ENCODE measurements at places on chromosomes 12 and 14. TPM values are rescaled to one million over a fixed set of nuclear protein-coding genes. Genes with fewer than 3 reads are reported as not detected.
A peak's percentile ranks its signal among the peaks of the same experiment; 100 is the strongest.

DNA sequence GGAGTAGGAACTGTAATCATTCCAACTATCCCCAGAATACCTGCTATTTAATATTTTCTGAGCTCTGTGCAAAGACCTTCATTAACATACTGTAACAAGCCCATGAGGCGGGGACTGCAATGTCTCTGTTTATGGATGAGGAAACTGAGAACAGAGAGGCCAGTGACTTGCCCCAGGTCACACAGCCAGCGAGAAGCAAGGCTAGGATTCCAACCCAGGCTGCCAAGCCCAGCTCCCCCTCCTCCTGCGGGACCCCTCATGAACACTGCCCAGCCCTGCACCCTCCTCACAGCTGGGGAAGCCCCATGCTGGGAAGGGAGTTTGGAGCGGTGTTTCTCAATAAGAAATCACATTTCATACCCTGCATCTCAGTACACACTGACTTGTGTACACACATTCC, 10.9 kb downstream of the HVCN1 start:
- no peak for DNase-seq

DNA sequence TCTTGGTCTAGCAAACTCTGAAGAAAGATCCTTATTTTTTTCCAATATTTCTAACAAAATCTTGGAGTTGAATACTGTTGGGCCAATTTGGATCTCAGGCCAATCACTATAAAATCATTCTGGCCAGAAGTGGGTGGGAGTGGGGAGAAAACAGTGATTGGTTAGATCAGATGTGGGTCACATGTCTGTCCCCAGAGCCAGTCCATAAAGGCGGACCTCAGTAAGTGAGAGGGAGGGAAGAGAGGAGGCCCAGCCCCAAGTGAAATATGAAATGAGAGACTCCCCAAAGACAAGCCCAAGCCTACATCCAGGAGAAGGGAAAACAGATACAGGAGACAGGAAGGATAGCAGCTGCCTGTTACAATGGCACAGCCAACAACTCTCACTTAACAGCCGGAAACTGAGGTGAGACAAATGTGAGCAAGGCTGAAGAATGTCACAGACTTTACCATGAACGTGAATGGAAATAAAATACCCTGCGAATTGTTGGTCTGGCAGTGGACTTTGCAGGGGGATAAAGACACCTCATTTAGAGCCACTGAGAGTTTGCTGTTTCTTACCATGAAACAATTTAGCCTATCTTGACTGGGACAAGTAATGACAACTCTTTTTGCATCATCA, 144.7 kb downstream of the HMGA2 start:
- no peak for DNase-seq

GRCh38 chr12:103964805-103965204, 867 bp upstream of the TDG start:
- no peak for DNase-seq

- DNase-seq = no peak
Observed at GRCh38 chr12:12266389-12266872, 413 bp downstream of the LRP6 start.

DNA sequence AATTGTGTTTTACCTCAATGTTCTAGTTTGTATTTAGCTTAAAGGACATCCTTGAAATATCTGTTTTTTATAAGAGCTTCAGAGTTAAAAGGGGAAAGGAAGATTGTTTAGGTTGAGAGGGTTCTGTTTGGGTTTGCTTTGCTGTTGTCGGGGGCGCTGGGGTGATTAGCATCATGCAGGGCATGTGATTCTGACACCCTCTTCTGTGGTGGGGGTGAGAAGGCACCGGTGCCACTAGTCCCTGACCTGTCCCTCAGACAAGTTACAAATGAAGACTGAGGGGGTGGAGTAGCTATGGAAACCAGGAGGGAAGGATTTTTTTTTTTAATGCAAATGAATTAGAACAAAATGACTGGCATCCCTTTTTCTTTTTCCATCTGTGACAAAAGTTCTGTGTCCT, 291.3 kb downstream of the RPAP3 start:
- no peak for DNase-seq

GRCh38 chr14:55381040-55381439, 30.6 kb downstream of the ATG14 start:
- no peak for DNase-seq

DNA sequence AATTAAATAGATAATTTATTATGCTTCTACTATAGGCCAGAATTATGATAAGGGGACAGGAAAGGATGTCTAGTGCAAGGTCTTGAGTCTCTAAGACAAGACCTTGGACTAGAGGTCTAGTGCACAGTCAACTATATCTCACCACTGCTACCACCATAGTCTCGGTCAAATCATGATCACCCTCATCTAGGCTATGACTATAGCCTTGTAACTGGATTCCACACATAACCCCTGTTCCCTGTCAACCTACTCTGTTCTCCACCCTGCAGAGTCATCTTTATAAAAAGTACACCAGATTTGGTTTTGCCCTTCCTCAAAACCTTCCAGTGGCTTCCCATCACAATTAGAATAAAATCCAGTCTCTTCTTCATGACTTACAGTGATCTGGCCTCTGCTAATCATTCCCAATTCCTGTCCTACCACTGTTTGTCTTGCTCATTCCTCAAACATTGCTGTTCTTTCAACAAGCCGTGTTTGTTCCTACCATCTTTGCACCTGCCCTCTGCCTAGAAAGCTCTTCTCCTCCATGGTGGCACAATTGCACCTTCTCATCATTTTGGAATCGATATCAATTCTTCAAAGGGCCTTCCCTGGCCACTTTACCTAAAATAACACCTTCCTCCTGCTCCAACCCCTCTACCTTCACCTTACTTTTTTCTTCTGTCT, 169.4 kb downstream of the FOXN3 start:
- DNase-seq = no peak

DNA sequence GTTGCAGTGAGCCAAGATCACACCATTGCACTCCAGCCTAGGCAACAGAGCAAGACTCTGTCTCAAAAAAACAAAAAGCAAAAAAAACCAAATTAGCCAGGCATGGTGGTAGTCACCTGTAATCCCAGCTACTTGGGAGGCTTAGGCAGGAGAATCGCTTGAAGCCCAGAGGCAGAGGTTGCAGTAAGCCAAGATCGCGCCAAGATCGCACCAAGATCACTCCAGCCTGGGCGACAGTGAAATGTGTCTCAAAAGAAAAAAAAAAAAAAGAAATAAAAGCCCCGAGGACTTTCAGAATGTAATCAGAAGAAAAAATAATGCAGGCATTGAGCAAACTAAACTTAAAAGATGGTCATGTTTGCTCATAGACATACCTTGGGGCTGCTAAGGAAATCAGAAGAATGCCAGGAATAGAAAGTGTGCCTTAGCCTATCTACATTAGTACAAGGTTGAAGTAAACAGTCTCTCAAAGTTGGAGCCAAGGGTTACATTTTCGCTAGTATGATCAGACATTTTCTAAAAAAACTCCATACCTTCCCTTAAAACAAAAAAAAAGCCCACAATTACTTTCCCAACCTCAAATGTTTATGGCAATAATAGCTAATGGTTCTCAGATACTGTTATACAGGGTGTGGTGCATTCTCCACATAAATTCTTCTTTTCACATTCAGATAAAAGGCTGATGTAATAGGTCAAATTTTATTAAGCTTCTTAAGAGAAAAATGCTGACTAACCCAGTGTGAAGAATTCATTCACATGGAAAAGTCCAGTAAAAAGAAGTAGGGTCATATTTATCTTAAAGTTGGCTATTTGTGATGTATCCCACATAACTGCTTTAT, 15.8 kb downstream of the DTD2 start:
- DNase-seq = no peak

GRCh38 chr12:25364529-25365339, 114.0 kb upstream of the KRAS start:
- DNase-seq = no peak

GRCh38 chr14:102610968-102611811, 18.7 kb downstream of the RCOR1 start:
- DNase-seq = no peak

DNA sequence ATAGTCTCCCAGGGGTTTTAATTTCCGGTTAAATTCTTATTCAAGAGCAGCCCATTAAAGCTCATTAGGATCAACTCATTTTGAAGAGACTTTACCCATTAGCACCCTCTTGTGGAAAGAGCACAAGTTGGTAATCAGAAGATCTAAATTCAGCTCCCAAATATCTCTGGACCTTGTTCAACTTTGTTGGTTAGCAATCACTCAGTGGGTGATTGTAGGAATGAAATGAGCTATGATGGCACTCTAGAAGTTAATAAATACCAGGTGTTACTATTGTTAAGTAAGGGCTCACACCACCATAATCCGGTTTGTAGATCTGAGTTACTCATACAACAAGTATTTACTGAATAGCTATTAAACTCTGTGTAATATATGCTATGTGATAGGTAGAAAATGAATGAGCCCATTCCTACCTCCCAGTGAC, 42.9 kb downstream of the TRIP11 start:
- DNase-seq = no peak

DNA sequence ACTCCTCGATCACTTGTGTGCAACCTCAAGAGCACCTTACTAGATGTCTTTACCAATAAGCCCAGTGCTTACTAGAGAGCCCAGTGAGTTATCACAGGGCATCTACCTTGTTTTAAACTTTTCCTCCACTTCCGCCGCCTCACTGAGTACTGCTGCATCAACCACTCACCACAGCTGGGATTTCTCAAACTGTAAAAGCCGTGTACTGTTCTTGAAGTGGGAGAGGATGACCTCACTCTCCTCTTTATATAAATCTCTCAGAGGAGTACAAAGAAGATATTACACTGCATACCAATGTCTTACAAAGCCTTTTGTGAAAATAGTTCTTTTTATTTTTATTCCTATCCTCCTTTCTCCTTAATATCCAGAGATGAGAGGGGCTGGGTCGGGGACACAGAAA, 94.1 kb downstream of the PLCZ1 start:
- peak; percentile 4 for DNase-seq

GRCh38 chr14:66070542-66071319, 415.4 kb upstream of the CCDC196 start:
- DNase-seq = peak; percentile 53

DNA sequence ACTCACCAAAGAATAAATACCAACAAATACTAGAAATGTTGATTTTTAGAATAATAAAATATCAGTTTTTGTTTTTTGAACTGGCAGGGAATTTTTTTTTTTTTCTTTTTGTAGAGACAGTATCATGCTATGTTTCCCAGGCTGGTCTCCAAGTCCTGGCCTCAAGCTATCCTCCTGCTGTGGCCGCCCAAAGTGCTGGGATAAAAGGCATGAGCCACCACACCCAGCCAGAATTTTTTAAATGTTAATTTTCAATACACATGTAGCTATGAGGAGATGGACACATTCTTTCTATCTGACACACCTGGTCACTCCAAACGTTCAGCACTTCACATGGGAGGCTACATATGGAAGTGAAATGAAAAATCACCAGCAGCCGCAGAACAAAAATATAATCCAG, 126.8 kb downstream of the ETV6 start:
- no peak for DNase-seq

GRCh38 chr14:105660816-105661531, 134.6 kb downstream of the TMEM121 start:
- no peak for DNase-seq

GUCY2C gene
- total RNA-seq = 94.8 TPM

CCDC175 gene
- total RNA-seq = 0.60 TPM

YEATS4 gene
- 10.7 TPM for total RNA-seq

PTCSC3 gene
- not detected for total RNA-seq

PKP2 gene
- 189 TPM for total RNA-seq

VASH1 gene
- total RNA-seq = 4.8 TPM

CLEC1A gene
- 1.2 TPM for total RNA-seq

NR4A1 gene
- 44.6 TPM for total RNA-seq

SPIC gene
- not detected for total RNA-seq

CCDC38 gene
- total RNA-seq = not detected

APOF gene
- not detected for total RNA-seq

SNAPC1 gene
- 2.0 TPM for total RNA-seq

All from mucosa of descending colon (tissue), 3 donors.